ENCODE measurements at places on chromosomes 2 and 18.

- DNase-seq, result no peak
Measured at GRCh38 chr2:207983641-207984042, 41.7 kb downstream of the PLEKHM3 start.

DNA sequence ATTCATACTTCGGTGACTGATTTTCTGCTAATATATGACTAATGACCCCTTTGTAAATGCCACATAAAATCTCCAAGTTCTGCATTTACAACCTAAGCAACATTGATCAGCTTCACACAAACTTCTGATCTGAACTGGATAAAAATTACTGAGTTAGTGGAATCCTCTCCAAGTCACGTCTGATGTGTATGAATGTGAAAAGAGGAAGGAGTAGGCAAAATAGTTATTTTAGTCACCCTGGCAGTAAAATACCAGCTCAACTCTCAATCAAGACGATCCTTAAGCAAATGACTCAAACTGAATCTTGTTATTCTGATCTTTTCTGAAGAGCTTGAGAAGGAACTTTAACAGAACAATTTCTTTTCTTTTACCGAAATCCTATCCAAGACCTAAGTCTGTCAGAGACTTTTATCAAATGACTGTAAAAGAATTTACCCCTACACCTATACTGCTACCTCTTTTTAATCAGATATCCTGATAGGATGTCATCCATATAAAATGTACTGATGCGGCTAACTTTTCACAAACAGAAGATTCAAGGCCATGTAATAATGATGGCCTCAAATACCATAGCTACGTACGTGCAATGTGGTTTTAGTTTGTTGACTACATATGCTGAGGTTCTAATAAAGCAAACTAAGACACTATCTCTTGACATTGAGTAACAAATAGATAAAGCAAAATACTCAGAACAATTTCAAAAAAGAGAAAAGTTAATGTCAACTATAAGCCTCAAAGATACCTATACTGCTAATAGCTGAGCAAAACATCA is 23.7 kb downstream of the CUL3 start:
- DNase-seq, result peak; percentile 33

DNA sequence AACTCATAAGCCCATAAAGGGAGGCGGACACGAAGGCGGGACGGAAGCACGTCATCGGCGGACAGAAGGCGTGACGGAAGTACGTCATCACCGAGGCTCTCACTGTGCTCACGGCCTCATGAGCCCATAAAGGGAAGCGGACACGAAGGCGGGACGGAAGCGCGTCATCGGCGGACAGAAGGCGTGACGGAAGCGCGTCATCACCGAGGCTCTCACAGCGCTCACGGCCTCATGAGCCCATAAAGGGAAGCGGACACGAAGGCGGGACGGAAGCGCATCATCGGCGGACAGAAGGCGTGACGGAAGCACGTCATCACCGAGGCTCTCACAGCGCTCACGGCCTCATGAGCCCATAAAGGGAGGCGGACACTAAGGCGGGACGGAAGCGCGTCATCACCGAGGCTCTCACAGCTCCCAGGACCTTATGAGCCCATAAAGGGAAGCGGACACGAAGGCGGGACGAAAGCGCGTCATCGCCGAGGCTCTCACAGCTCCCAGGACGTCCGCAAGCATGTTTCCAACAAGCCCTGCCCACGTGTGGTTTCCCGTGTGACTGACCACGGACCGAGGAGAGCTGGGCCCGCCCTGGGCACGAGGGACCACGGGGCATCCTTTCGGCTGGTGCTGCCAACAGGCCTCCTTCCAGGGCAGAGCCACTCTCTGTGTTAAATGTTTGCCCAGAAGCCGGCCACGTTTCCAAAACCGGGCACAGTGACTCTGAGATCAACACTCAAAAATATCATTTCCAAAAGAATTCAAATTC is 182.7 kb upstream of the SALL3 start:
- DNase-seq, result no peak

GRCh38 chr2:196410008-196410407 is 229.5 kb upstream of the CCDC150 start:
- DNase-seq, result no peak

- no peak for DNase-seq
Measured at GRCh38 chr18:49055196-49055595, 104.4 kb upstream of the SMAD7 start.

DNA sequence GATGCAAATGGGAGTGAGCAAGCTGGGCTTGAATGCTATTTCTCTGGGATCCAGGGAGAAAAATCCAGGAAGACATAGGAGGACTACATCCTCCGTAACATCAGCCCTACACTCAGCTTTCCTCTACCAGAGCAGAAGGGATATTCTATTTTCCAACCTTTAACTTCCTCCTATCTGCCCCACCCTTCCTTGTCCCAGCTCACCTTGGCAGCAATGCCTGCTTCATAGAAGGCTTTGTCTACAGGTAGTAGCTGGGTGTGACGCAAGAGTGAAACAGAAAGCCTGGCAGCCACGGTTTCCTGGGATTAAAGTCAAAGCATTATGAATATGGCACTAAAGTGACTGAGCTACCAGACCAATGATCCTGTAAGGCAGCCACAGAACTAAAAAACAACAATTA is 3.9 kb downstream of the KRTCAP3 start:
- DNase-seq, result no peak

GRCh38 chr2:62467100-62467474 is 38.9 kb downstream of the TMEM17 start:
- no peak for DNase-seq

DNA sequence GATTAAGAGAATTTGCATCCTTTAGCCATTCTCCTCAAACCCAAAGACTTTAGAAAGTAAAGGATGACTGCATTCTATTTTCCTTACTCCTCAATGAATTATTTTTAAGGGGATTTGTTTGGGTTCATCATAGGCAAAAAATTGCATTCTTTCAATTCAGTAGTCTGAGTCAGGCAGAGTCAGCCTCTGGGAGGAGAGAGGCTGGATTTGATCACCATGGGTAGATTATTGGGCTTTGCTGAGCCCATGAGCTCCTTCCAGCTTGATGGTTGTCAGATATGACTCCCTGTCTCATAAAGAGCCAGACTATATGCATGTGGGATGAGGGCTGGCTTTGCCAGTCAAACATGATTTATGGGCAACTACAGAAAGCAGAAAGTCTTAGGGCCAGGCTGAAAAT is 101.2 kb downstream of the KCNS3 start:
- no peak for DNase-seq

GRCh38 chr2:152626911-152627339 is 90.3 kb downstream of the PRPF40A start:
- DNase-seq, result peak; percentile 28

- no peak for DNase-seq
Measured at GRCh38 chr2:203880557-203881125, 13.1 kb downstream of the CTLA4 start.

GRCh38 chr2:7109533-7109885 is 192.3 kb downstream of the RNF144A start:
- no peak for DNase-seq

GRCh38 chr18:37188016-37188791 is 359.3 kb downstream of the KIAA1328 start:
- peak; percentile 25 for DNase-seq

DNA sequence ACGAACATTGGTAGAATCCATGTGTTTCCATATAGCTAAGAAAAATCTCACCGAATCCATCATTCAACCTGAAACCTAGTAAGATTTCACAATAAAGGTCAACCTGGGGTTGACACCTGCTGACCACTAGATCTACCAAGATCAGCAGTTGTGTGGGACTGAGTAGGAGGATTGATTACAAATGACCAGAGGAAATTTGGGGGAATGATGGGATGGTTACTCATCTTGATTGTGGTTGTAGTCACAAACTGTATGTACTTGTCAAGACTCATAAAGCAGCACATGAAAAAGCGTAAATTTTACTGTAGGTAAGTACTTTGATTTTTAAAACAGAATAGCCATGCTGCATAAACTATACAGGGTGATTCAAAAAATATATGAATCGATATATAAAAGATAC is 14.7 kb downstream of the DAPL1 start:
- DNase-seq, result no peak

DNA sequence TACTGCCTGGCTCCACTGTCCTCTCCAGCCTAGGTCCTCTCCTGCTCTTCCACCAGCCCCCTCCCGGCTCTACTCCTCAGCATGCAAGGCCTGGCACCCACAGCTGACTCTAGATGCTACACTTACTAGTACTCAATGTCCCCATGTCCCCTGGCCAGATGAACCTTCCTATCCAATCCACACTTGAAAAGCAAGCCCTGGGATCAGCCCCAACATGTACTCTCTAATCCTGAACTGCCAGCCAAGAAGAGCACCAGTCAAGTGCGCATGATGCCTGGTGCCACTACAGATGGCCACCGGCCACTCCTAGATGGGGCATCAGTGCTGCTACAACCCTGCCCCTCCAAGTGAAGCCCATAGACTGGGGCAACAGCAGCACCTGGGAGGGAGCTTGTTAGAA is 168.2 kb downstream of the STK39 start:
- DNase-seq, result no peak

GRCh38 chr18:69109686-69110085 is 291.0 kb upstream of the DOK6 start:
- DNase-seq, result peak; percentile 33

DNA sequence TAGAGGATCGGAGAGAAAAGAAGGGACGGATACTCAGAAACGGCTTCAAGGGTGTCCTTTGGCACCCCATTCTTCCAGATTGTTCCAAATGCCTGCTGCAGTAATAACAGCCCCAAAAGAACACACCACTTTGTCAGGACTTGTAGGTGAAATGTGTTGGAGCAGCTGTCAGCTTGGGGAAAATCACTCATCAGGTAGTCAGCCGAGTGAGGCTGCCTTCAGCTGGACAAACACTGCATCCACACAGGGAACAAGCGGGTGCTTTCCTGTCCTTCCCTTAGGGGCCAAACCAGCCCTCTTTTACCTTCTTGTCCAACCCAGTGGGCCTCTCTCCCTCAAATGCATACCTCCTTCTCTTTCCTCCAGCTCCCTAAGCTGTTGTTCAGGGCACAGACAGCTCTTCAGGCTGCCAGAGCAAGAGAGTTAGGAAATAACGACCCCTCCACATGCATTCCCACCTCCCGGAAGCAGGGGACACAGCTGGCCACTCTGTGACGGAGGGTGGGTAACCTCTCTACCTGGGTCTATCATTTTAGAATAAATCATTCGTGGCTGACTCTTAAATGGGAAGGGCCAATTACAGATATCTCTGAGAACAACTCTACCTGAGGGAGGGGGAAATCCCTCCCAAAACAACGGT is 48.1 kb downstream of the BCL11A start:
- no peak for DNase-seq

DNA sequence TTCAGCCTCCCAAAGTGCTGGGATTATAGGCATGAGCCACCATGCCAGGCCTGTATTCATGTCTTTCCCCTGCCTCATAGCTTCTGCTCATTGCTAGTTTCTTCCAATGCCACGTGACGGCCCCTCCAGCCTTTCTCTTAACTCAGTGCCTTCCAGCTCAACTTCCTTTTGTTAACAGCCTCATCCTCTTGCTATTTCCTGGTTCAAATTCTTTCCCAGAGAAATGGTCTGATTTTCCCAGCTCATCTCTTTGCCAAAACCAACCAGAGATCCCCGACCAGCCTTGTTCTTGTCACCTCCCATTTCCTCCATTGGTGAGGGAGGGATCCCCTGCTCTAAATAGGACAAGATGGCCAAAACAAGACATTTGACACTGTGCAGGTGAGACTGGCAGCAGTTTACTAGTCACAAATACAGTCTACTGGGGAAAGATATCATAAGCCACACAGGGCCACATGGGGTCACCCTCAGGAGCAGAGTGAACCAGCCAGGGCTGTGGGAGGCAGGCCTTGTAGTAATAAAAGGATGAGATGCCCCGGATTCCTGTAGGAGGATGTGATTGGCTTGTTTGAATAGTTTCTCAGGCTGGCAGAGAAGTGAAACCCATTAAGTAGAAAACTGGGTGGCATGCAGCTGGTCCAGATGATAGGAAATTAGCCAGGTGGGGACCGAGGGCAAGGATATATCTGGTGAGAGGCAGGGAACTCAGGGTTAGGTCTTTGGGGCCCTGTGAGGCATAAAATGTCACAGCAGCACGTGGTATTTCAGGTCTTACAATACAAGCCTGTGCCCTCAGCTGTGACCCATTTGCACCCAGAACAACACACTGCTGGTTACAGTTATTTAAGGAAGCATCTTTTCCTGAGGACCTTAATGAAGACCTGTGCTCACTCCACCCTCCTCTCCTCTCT is 6.4 kb downstream of the CD207 start:
- DNase-seq, result no peak

DNA sequence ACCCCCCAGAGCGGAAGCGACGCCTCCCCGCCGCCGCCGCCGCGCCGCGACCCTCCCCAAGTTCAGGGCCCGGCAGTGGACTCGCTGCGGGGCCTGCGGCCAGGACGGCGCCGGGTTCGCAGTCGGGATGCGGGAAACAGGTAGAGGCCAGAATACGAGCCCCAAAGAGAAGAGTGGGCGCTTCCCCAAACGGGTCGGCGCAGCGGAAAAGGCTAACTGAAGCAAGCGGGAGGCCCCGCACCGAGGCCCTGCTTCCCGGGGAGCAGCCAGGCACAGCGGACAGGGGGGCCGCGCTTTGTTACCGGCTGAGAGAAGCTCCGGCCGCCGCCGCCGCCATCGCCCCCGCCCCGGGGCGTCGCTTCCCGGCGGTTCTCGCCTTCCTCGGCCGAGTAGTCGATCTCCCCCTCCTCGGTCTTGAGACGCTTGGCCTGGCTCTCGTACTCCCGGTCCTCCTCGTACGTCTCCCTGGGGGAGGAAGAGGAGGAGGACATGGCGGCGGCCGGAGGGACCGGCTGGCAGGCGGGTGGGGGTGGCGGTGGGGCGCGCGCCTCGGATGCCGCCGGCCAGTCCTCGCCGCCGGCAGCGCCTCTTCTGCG is 494 bp downstream of the HNRNPLL start:
- no peak for DNase-seq

- DNase-seq, result no peak
Measured at GRCh38 chr2:235543128-235543750, 49.4 kb downstream of the AGAP1 start.

DNA sequence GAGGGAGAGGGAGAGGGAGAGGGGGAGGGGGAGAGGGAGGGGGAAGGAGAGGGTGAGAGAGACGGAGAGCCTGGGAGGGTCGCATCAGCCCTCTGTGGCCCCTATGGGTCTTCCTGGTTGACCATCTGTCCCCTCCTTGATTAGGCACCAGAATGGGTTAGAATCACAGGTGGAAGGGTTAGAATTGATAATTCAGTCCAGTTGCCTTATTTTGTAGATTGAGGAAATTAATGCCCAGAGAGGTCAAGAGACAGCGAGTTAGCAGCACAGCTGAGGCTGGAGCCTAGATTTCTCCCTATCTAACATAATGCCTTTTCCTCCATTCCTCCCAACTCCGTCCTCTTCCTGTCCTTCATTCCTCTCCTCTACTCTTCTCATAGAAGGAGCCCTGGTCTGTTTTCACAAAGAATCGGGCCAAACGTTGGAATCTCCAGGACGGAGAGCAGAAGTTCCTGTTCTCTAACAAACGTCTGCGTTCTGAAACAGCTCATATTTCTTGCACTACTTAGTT is 338 bp upstream of the THUMPD2 start:
- peak; percentile 10 for DNase-seq

- DNase-seq, result peak; percentile 94
Measured at GRCh38 chr2:100757621-100758394, 62.1 kb upstream of the NPAS2 start.

DNA sequence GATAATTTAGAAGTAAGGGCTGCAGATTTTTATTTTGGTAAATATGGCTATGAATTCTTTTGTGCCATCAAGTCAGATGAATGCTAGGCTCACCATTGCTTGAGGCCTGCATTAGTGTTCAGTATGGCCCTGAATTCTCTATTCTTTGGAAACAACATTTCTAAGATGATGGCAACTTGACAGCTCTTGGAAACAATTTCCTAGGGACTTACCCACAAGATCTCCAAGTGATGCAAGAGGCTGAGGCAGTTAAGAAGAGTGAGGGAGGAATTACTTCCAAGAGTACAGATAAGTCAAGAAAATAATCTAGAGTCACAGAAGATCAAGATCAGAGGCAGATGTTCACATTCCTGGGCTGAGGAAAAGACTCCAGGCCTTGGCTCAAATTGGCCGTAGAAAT is 129.1 kb downstream of the NRP2 start:
- peak; percentile 71 for DNase-seq

All from choroid plexus epithelial cell (primary cell).